Thymus (tissue), 14 donors: ENCODE measurements at places on chromosomes 2 and 18.

- no peak overlapping the region for H3K4me3 ChIP-seq
- no peak for DNase-seq
- no peaks in the 10 kb centered on the region for H3K36me3 ChIP-seq
- no peaks in the 10 kb centered on the region for H3K27me3 ChIP-seq
- no peak overlapping the region for H3K27ac ChIP-seq
- H3K4me1 ChIP-seq, result no peaks in the 10 kb centered on the region
Observed at GRCh38 chr2:196967116-196967515, 40.6 kb upstream of the PGAP1 start.

GRCh38 chr2:172722481-172722880 is 13.2 kb upstream of the RAPGEF4 start:
- no peak overlapping the region for H3K27ac ChIP-seq
- no peaks in the 10 kb centered on the region for H3K27me3 ChIP-seq
- H3K36me3 ChIP-seq, result no peaks in the 10 kb centered on the region
- no peak for DNase-seq
- no peaks in the 10 kb centered on the region for H3K4me1 ChIP-seq

GRCh38 chr2:69217333-69218080 is 169.5 kb downstream of the GFPT1 start:
- no peaks in the 10 kb centered on the region for H3K27me3 ChIP-seq
- H3K4me3 ChIP-seq, result no peak overlapping the region
- no peak overlapping the region for H3K27ac ChIP-seq
- no peak for DNase-seq
- H3K36me3 ChIP-seq, result no peaks in the 10 kb centered on the region

DNA sequence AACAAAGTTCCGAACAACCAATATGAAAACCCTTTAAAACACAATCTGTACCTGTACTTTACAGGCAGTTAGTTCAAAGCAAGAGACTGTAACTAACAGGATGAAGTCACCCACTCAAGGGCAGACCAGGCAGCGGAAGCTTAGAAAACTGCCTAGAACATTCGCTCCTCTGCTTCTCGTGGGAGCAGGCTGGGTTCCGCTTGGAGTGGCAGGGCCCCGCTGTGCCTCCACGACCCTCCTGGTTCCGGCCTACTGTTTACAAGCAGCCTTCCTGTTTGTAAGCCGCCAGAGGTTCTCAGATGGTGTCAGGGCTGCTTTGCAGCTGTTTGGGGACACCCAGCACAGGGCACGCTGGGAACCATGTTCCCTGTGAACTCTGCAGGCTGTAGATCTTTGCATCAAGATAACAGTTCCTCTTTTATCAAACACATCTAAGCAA is 31.3 kb downstream of the CIB4 start:
- no peak overlapping the region for H3K4me3 ChIP-seq
- H3K27ac ChIP-seq, result peak overlapping the region; percentile 94
- no peaks in the 10 kb centered on the region for H3K36me3 ChIP-seq
- H3K27me3 ChIP-seq, result no peaks in the 10 kb centered on the region
- DNase-seq, result peak; percentile 79

DNA sequence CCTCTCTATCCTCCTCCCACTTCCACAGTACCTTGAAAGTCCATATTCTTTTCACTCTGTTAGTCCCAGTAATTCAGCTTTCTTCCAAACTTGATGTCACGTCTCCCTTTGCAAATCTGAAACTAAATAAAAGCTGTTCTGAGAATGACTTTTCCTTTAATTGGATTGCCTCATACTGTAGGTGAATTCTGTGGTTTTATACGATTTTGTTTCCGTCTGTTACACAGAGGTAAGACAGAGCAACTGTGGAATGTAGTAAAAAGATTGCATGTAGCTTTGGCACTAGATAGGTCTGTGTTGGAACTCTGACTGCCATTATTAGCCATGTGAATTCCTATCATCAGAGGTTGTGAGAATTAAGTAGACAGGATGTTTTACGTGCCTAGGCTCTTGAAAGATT is 25.9 kb downstream of the MALT1 start:
- peaks cover 16% of the 10 kb centered on the region for H3K36me3 ChIP-seq
- no peak overlapping the region for H3K27ac ChIP-seq
- no peaks in the 10 kb centered on the region for H3K27me3 ChIP-seq
- no peak overlapping the region for H3K4me3 ChIP-seq
